HEK293T (cell line): ENCODE measurements at places on chromosomes 4 and X.
A peak's percentile ranks its signal among the peaks of the same experiment; 100 is the strongest.

DNA sequence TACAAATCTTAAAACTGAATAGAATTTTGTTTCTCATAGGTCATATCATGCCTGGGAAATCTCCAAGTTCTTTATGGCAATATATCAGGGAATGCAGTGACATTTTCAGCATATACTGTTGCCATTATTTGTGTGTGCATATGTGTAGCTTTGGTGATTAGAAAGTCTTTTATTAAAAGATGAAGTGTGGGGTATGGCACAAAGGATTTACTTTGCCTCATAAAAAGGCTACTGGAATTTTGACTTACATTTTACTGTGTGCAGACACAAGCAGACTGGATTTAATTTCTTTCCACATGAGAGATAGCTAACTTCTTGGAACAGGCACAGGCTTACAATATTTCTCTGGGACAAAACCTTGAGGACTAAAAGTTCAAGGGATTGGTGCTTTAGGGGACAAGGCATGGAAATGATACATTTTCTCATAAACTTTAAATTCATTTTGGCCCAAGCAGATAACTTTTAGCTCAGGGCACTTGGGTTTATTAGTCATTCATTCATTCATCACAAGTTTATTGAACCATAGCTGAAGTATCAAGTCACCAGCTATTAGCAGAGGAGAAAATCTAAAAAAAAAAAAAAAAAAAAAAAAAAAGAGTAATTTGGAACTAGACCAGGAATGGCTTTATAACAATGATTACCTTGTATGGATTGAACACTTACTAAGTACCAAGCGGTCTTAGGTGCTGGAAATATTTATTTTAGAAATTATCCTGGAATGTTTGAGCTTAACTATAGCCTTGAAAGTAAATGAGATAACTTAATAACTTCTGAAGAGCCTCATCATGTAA lies 191.5 kb downstream of the SLIT2 start:
- DNase-seq = no peak

- no peak for DNase-seq
Observed at GRCh38 chr4:150771382-150771781, 189.4 kb downstream of the MAB21L2 start.

DNA sequence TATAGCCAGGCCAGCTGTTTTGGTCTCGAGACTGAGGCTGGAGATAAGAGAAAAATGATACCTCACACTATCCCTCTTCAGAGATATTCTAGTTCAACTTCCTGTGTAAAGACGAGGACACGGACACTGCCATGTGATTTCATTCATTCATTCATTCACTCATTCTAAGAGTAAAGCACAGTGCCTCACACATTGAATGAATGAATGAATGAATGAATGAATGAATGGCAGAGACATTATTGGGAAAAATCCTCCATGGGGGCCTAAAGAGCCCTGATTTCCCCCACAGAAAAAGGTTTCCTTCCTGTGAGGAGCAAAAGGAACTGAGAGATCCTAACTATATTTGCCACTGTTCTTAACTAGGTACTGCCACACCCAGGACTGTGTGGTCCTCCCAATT lies 183.4 kb upstream of the MAP3K15 start:
- no peak for DNase-seq

- no peak for DNase-seq
Observed at GRCh38 chr4:165631208-165631894, 241.7 kb upstream of the TLL1 start.

GRCh38 chr4:103994059-103994458 lies 274.3 kb upstream of the TACR3 start:
- no peak for DNase-seq

DNA sequence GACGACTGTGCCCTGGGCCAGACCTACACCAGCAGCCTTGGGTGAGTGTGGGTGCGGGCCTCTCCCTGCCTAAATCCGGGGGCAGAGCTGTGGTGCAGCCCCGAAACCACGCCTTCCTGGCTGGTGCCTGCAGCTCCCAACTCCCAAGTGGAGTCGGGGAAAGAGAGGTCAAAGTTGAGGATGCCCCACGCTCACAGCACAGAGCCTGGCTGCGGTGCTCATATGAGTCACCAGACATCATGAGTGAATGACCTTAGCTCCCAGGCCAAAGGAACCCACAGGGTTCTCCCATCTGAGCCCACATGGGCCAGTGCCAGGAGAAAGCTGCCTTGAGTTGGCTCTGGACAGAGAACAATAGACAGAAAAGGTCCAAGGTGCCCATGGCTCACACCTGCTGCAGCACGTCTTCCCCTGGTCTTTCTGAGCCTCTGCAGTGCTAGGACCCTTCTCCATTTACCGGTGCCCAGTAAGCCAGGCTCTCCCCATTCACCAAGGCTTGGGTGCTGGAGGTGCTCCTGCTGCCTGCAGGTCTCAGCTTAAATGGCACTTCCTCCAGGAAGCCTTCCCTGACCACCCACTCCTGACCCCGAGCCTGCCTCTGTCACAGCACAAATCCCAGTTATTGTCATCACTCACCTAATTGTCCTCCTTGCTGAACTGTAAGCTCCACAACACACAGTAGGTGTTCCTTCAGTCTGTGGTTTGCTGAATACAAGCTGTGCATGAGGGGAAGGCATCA lies 224.2 kb downstream of the AFAP1 start:
- no peak for DNase-seq

- DNase-seq = peak; percentile 39
Observed at GRCh38 chr4:118772081-118772766, 63.7 kb downstream of the SEC24D start.

DNA sequence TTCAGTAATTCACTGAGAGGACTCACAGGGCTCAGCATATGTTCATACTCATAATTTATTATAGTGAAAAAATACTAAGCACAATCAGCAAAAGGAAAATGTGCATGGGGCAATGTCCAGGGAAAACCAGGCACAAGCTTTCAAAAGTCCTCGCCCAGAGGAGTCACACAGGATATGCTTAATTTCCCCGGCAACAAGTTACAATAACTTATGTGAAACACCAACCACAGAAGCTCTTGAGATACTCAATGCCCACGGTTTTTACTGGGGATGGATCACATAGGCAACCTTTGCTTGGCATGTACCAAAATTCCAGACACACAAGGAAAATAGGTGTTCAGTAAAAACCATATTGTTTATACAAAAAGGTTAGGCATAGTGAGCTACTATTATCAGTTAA lies 38.5 kb upstream of the STPG2 start:
- DNase-seq = peak; percentile 19
